Activated naive CD4-positive, alpha-beta T cell treated with anti-CD3 and anti-CD28 coated beads, Interleukin-2, amount 10 ng/mL, durations not matched to agents 5 hours and 36 hours (primary cell): ENCODE measurements at places on chromosomes 1 and 21. TPM values are rescaled to one million over a fixed set of nuclear protein-coding genes. Genes with fewer than 3 reads are reported as not detected.

The GPR52 gene
- 1.3 TPM for total RNA-seq

The RPS6KA1 gene
- total RNA-seq: 184 TPM

The CD1B gene
- not detected for total RNA-seq

The DRAXIN gene
- total RNA-seq: 0.41 TPM

The TSSK3 gene
- 1.1 TPM for total RNA-seq

The AADACL4 gene
- not detected for total RNA-seq

The ACBD3 gene
- total RNA-seq: 21.5 TPM

The DEPDC1 gene
- 16.7 TPM for total RNA-seq

The OR6N2 gene
- not detected for total RNA-seq

The DMBX1 gene
- 0.10 TPM for total RNA-seq

The E2F2 gene
- total RNA-seq: 54.5 TPM

The KRTAP20-1 gene
- not detected for total RNA-seq

The PRR9 gene
- not detected for total RNA-seq

The MAP3K6 gene
- total RNA-seq: 7.4 TPM

The LCE2C gene
- not detected for total RNA-seq

The TRABD2B gene
- not detected for total RNA-seq

The OPTC gene
- total RNA-seq: not detected

The OXCT2 gene
- 0.17 TPM for total RNA-seq

The LCE1C gene
- total RNA-seq: not detected

The GUCA2A gene
- total RNA-seq: not detected

The FAM43B gene
- not detected for total RNA-seq

The FOXO6 gene
- not detected for total RNA-seq

The GNAT2 gene
- not detected for total RNA-seq

The KCND3 gene
- not detected for total RNA-seq

The KCNJ9 gene
- total RNA-seq: not detected

The AMY2A gene
- total RNA-seq: not detected

The EVA1C gene
- total RNA-seq: 3.1 TPM

The CHI3L1 gene
- total RNA-seq: not detected

The LIPI gene
- total RNA-seq: not detected

The EFNA3 gene
- 4.1 TPM for total RNA-seq

The ZSWIM5 gene
- total RNA-seq: 0.35 TPM

The PUM1 gene
- 97.1 TPM for total RNA-seq

The LIN28A gene
- total RNA-seq: not detected

The CSMD2 gene
- total RNA-seq: not detected

The WNT9A gene
- total RNA-seq: 0.33 TPM

The DCLRE1B gene
- 11.1 TPM for total RNA-seq

The TPTE gene
- total RNA-seq: not detected

The IFNGR2 gene
- total RNA-seq: 17.5 TPM

The RGS4 gene
- not detected for total RNA-seq

The KCNT2 gene
- not detected for total RNA-seq

The AQP10 gene
- total RNA-seq: not detected

The UBASH3A gene
- 72.4 TPM for total RNA-seq

The PROX1 gene
- not detected for total RNA-seq

The ARHGAP29 gene
- not detected for total RNA-seq

The ANGPTL3 gene
- total RNA-seq: not detected

The VTCN1 gene
- total RNA-seq: not detected

The POFUT2 gene
- total RNA-seq: 19.4 TPM

The PTCH2 gene
- 0.53 TPM for total RNA-seq

The TFAP2E gene
- 0.58 TPM for total RNA-seq

The LAMC1 gene
- not detected for total RNA-seq

The FCGR3A gene
- 0.55 TPM for total RNA-seq

The CFHR3 gene
- total RNA-seq: not detected

The SYT6 gene
- not detected for total RNA-seq

The HES4 gene
- not detected for total RNA-seq

The UTS2 gene
- total RNA-seq: not detected

The S100A7A gene
- total RNA-seq: not detected

The SPRR2F gene
- total RNA-seq: not detected

The PLA2G2D gene
- total RNA-seq: not detected

The PRKACB gene
- total RNA-seq: 110 TPM

The SLC37A1 gene
- total RNA-seq: 23.2 TPM
